ENCODE measurements at places on chromosomes 3 and 15.

DNA sequence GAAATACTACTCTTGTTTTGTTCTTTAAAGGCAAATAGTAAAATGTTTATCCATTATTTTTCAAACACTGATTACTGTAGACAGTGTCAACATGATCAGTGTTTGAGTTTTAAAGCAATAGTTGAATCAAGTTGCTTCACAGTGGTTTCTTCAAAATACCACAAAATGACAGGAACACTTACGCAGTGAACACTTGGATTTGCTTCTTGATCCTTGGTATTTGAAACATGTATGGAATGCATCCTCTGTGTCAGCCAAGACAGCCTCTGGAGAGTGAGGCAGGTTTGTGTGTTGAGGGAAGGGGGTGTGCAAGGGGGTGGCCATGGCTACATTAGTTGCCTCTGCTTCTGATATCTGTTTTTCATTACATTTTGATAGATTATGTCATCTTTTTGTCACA, 413.0 kb downstream of the RBMS3 start:
- DNase-seq: no peak

- DNase-seq: no peak
Measured at GRCh38 chr3:77595371-77595870, 555.5 kb downstream of the ROBO2 start.

DNA sequence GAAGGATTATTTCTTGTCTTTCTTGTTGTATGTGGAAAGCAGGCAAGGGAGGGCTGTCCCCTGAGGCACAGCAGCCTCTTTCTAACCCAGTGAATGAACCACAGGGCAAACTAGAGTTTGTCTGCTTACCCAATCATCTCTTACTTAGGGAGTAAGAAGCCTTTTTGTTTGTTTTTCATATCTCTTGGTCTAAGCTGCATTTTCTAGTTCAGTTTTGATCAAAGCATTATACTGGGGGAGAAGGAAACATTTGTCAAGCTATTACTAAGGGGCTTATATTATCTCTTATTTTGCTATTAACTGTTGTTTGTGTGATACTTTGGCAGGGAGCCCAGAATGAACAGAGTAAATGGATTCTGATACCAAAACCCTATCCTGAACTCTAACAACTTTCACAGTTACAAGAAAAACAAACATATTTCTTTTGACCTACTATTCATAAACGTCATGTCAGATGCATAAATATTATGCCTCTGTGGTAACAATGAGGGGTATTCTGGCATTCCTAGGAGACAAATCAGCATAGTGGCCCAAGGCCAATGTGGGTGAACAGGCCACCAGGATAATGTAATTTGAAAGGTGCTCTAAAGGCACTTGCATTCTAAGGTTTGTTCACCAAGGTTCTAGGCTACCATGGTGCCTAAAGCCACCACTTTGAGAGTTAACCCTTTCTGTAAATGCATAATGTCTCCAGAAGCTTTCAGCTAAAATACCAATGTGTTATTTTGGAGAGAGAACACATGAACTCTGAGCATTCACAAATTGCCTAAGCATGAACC, 271.6 kb upstream of the ZPLD1 start:
- no peak for DNase-seq

DNA sequence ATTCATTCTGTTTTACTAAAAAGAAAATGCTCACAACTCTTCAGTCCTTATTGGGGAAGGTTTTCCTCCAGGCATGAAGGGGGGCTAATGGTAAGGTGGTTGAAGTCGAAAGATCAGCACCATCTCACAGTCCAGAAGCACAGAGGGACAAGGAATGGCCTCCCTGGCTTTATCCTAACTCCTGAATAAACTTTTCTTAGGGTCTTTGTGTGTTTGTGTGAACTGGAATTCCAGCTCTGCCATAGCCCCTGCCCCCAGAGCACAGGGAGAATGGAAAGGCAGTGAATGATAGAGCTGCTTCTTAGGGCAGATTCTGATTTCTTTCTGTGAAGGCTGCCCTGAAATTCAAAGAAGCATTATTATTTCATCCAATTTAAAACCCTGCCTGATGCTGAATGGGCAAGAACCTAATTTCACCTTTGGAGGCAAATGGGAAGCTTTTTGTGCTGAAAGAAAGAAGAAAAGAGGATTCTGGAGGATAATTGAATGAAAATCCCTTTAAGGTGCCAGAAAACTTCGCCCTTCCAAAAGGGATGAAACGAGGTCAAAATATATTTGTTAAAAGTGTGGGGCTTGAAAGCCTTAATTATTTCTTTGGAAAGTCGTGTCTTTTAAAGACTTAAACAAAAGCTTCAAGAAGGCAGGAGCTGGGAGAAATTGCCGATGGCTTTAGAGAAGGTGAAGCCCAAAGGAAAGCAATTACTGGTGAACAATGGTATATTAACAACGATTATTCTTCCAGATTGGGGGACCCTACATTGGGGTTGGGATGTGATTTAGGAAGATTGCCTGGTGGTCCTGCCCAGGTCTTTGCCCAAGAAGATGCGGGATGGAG, 259.9 kb upstream of the RGMA start:
- DNase-seq: no peak

- DNase-seq: no peak
Measured at GRCh38 chr3:24598695-24599470, 104.2 kb upstream of the THRB start.

DNA sequence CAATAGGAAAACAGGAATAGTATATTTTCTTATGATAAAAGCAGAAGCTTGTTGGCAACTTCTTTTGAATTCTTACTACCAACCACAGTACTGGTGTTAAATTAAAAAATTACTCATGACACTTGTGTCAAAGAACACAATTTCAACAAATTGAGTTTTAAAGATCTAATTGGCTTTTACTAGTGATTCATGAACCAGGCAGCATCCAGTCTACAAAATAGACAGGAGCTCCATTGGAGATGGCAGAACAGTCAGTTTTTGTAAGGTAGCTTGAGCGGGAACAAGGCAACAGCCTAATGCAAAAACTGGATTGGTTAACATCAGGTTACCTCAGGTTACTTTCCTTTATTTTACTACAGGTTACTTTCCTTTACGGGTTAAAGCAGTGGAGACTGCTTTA, 181.3 kb upstream of the THBS1 start:
- no peak for DNase-seq

- DNase-seq: no peak
Measured at GRCh38 chr3:71847794-71848193, 62.8 kb upstream of the PROK2 start.

DNA sequence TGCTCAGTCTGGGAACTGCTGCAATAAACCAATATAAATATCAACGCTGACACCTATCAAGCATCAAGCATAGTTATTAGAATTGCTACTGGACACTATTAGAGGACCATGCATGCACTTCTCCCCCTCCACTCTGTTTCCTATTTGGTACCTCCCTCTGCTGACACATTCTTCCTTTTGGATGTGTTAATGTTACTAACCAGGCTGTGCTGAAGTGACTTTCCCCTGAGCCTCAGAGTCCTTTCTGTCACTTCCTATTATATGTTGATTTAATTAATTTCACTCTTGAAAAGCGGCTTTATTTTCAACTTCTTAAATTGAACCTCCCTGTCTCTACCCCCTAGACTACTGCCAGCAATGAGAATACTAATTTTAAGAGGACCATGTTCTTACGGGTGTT, 379.1 kb downstream of the MCTP2 start:
- no peak for DNase-seq

- DNase-seq: no peak
Measured at GRCh38 chr3:173876476-173876875, 478.9 kb downstream of the NLGN1 start.

GRCh38 chr3:52456800-52457183, 1.4 kb downstream of the NISCH start:
- DNase-seq: no peak

DNA sequence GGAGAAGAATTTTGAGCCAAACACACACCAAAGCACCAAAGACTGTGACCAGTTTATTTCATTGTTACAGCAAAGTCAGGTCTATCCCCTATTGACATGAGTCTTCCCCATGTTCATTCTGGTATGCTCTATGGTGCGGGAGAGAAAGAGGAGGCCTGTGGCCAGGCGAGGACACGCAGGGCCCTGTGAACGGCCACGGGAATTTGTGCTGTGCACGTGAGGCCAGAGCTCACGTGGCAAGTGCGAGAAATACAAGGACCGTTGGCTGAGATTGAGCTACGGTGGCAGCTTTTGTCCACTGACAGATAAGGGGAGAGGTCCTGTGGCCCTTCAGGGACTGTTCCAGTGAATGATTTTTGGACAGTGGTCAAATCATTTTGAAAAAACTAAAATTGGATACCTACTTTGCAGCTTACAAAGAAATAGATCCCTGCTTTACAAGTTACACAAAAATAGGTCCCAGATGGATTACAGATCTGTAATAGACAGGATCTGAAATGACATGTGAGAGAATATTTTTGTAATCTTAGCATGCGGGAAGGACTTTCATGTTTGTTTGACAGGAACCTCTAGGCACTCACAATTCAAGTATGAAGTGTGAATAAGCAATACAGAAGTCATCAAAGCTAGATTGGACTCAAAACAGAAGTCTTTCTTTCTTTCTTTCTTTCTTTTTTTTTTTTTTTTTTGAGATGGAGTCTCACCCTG, 9.2 kb downstream of the ZSCAN2 start:
- no peak for DNase-seq

- no peak for DNase-seq
Measured at GRCh38 chr15:39961051-39961450, 27.1 kb downstream of the EIF2AK4 start.

DNA sequence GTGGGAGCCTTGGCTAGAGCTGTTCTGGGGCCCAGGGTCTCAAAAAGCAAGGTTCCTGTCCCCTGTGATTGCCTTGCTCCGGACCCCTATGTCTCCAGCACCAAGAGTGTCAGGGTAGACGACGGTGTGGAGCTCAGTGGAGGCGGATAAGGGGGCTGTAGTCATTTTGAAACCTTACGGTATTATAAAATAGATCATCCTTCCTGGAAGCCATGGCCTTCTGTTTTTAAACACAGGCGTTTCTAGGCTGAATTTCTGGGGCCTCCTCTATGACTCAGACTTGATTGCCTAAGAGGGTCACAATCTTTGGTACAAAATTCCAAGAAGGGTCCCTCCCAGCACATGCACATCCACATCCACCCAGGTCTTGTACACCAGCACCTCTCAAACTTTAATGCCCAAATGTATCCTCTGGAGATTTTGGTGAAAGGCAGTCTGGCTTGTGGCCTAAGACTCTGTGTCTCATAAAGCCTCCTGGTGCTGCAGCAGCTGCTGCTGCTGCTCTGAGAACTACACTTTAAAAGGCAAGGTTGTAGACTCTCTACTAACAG, 70.5 kb upstream of the XCR1 start:
- no peak for DNase-seq

DNA sequence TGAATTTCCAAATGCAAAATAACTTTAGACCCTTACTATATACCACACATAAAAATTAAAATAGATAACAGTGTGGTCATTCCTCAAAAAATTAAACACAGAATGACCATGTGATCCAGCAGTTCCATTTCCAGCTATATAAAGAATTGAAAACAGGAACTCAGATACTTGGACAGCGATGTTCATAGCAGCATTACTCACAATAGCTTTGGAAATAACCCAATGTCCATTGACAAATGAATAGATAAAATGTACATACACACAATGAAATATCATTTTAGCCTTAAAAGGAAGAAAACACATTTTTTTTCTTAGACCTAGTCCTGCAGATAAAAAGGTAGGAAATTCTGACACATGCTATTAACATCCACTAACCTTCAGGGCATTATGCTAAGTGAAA, 26.7 kb downstream of the RAD51 start:
- no peak for DNase-seq

DNA sequence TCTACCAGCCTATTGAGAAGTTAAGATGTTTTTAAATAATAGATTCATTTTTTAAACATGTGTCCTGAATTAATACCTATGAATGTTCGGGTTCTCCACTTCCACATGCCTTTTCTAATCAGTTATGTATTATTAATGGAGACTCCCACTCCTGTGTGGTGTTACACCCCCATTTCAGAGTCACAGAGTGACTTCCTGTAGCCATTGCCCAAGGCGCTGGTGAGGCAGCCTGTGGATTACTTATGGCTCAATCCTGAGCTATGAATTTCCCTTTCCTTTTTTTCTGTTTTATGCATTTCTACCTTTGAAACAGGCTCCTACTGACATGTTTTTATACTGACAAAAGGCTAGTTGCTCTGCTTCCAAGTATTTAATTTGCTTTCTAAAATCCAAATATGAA, 162.3 kb downstream of the GABRG3 start:
- DNase-seq: no peak

GRCh38 chr3:195956577-195956976, 48.2 kb upstream of the TNK2 start:
- DNase-seq: no peak

DNA sequence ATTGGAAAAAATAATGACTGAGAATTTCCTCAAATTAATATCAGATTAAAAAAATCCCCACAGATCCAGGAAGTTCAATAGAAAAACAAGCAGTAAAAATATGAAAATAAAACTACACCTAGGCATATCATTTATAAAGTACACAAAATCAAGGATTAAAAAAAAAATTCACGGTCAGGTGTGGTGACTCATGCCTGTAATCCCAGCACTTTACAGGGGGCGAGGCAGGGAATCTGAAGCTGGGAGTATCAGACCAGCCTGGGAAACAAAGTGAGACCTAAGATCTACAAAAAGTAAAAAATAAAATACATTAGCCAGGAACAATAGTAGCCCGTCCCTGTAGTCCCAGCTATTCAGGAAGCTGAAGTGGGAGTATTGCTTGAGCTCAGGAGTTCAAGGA, 778.3 kb upstream of the ALCAM start:
- no peak for DNase-seq

- no peak for DNase-seq
Measured at GRCh38 chr3:142857056-142857455, 31.8 kb downstream of the PCOLCE2 start.

GRCh38 chr3:141710888-141711616, 27.0 kb upstream of the RNF7 start:
- DNase-seq: no peak

DNA sequence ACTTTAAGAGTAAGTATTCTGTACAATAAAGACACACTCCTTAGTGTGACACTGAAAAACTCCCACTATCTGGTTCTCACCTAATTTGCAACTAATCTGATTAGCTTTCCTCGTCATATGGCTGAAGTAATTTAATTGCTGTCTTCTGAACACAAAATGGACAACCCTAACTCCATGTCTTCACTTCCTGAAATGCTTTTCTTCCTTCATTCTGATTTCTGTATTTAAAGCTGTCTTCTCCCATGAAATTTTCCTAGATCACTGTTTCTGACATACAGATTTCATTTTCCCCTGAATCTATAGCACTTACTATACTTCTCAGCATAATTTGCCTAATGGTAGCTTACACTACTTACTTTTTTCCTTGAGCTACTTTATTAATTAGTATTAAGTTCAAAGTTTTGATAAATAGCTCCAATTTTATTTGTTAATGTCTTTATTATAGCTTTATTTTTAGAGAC, 6.3 kb downstream of the CCPG1 start:
- no peak for DNase-seq

DNA sequence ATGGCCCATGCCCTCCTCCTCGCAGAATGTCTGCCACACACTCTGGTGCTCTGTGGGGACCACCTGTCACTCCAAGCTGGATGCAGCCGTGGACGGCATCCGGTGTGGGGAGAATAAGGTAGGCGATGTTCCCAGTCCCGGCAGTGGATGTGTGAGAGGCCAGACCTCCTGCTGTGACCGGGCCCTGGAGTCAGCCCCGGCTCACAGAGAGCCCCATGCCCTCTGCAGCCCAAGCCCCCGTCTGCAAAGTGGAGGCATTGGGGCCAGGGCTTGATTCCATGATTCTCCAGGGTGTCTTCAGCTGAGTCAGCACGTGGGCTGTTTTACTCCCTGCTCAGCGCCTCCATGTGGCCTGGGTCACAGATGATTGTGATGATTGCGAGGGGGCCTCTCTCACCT, 32.2 kb downstream of the GOLGA6L10 start:
- DNase-seq: no peak

GRCh38 chr3:148090156-148090555, 607.5 kb upstream of the AGTR1 start:
- no peak for DNase-seq
